ENCODE measurements at places on chromosomes 7 and 10.

DNA sequence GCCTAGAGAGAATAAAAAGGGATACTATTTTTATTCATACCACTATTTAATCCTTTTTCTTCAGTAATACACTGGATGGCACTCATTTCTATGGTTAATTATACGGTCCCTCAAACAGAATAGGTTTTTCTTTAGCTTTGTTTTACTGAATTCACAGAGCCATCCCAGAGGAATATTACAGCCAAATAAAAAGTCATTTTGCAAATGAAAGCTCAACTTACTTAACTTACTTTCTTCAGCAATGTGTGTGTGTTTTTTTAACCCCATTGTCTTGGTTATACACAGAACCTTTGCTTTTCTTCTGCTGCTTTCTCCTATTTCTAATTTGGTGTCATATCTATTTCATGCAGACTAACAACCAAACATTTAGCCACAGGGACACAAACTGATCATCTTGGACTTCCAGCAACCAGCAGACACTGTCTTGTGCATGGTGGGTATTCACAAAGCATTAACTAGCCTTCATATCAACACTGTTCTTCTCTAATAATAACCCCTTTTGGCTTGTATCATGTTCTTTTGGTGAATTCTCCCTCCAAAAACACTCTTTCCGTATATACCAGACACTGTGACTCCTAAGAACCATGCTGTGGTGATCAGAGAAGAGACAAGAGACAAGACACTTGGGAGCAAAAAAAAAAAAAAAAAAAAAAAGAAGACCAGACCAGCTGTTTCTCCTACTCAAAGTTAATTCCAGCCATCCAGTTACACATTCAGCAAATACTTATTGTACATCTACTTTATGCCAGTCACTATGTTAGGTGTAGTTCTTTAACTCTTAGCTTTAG lies 40.4 kb downstream of the PIP4K2A start:
- DNase-seq, result no peak

DNA sequence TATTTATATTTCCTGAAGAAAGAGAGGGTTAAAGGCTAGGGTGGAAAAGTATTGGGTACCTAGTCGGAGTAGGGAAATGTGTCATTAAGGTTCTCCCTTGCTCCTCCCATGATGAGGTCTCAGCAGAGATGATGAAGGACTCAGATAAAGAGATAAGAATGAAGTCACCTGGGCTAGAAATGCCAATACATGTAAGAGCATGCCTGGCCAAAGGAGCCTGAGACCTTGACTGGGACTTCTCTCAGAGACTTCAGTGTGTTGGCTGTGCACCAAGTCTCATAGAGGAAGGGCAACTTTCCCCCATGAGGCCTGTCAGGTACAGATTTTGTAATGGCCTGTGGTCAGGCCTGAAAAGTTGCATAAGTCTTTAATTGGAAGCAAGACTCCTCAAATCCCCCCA lies 361.0 kb upstream of the CDC14C start:
- no peak for DNase-seq

DNA sequence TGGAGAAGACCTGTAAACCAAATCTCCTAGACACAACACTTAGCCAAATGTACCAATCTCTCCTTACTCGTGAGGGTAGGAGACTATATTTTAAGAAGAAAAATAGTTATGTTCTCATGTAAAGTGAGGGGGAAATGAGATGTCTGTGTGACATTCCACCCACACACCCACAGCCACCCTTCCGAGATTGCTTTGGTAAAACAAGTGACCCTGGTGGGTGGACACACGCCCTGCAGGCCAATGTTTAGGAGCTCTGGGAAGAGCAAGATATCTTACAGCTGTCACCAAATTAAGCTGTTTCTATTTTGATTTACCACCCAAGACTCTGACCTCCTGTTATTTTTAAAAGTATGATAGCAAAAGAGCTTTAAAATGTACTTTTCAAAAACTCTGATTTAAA lies 147.2 kb upstream of the PFKP start:
- no peak for DNase-seq

DNA sequence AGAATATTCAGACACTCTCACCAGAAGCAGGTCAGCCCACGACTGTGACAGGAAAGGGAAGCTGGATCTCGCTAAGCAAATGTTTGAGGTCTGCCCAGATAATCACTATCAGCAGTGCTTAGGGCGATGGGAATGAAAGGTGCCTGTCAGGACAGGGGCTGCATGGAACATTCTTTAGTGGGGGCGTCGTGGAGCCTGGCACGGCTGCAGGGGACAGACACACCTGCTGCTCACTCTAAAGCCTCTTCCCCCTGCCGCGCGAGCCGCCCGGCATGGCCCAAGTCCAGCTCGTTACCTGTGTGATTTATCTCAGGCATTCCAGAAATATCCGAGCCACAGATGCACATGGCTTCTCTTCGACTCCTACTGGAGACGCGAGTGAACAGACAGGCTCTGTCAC lies 235.5 kb downstream of the GLRX3 start:
- DNase-seq, result no peak

DNA sequence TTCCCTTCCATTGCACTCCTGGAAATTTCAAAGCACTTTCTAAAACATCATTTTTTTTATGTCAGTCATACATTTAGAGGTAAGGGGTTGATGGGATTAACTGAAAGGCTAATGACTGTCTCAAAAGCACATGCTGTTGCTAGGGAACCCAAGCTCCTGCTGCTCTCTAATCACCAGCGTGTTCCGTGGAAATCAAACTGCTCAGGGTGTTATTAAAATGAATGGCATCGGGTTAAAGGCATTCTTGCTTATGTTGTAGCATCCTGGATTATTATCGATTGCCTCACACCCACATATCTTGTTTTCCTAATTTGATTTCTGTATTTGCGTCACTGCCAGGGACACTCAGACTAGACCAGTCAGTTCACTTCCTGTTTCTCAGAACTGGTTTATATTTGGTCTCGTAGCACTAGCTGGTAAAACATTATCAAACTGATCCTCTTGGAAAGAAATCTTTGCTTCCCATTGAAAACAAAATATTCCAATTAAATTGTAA lies 216.5 kb upstream of the MKLN1 start:
- DNase-seq, result peak; percentile 82

DNA sequence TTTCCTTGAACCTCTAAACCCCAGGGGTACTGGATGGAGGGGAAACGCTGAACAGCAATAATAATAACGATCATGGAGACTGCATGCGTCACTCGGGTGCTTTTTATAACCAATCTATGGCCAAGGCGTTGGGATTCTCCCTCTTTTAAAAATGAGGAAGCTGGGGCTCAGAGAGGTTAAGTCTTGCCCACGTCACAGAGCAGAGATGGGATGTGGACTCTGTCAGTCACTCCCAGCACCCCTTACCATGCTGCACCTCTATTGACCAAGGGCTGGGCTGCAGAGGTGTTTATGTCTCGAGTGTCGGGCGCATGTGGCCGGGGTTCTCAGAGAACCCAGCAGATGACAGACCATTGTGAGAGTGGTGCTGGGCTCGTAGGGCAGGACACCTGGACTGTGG lies 129.9 kb downstream of the CDH23 start:
- DNase-seq, result no peak

DNA sequence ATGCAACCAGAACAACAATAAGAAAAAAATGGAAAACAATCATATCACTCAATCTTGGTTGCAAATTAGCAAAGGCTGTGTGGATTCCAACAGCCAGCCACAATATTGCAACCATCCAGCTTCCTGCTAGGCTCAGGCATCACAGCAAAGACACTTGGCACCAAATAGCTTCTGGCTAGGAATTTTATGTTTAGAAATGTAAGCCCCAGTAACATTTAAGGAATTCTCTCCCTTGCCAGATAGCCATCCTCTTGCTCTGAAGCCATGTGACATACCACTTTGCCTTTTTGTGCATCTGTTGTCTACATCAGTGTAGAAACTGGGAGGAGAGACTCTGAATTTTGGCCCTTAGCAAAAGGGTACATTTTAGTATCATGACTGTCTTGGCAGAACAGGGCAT lies 22.2 kb downstream of the MKX start:
- DNase-seq, result peak; percentile 92

- no peak for DNase-seq
Measured at GRCh38 chr7:55072251-55072650, 53.4 kb downstream of the EGFR start.

DNA sequence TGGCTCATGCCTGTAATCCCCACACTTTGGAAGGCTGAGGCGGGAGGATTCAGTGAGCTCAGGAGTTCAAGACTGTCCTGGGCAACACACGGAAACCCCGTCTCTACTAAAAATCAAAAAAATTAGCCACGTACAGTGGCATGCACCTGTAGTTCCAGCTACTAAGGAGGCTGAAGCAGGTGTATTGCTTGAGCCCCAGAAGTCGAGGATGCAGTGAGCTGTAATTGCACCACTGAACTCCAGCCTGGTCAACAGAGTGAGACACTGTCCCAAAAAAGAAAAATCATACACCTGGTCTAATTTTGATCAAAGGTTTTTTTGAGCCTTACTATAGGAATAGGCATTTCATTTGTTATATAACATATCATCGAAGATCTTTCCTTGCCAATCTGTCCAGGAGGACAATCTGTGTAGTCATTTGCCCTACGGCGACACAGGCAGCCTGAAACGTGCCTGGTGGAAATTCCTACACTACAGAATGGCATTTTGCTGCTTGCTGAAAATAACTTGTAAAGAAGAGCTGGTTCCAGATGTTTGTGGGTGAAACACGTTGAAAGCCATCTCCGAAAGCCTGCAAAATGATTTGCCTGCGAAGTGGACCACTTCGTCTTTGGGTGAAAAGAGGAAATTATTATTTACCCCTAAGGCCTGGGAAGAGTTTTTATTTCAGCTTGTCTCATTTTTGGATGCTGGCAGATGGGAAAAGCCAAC lies 31.3 kb upstream of the GDI2 start:
- DNase-seq, result no peak

GRCh38 chr7:92230547-92230946 lies 15.2 kb downstream of the KRIT1 start:
- DNase-seq, result no peak

DNA sequence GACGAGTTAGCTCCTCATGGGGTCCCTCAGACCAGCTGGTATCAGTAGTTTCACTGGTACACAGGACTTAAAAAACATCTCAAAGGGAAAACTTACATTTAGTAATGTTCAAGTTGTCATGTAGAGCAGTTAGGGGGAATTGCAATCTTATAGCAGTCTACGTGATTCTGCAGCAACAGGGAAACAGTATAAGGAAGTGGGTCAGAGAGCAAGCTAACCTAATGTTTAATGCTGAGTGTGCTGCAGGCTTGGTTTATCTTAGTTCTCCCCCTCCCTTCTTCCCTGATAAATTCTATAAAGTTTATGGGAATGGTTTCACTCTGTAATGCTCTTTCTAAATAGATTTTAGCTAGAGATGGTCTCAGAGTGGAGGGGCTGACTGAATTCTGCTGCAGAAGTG lies 11.3 kb downstream of the SPAM1 start:
- no peak for DNase-seq

GRCh38 chr10:89502549-89502948 lies 32.8 kb downstream of the SLC16A12 start:
- peak; percentile 80 for DNase-seq

GRCh38 chr7:78769481-78770101 lies 683.9 kb downstream of the MAGI2 start:
- no peak for DNase-seq

- DNase-seq, result no peak
Measured at GRCh38 chr10:112442063-112442462, 4.7 kb downstream of the ZDHHC6 start.

DNA sequence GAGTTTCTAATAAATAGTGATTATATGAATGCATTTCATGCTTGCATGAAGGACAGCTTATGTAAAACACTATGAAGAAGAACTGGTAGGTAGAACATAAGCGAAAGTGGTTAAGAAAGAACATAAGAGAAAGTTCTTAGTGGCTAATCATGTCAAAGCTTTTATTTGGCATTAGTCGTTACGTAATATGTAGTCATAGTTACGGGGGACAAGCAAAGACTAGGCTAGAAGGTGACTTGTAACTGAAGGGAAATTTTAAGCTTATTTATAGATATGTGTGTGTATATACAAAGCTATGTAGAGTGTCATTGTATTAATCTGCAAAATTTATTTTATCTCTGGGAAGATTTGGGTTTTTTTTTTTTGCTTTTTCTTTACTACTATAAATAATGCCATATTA lies 36.9 kb downstream of the CAPZA2 start:
- DNase-seq, result no peak

DNA sequence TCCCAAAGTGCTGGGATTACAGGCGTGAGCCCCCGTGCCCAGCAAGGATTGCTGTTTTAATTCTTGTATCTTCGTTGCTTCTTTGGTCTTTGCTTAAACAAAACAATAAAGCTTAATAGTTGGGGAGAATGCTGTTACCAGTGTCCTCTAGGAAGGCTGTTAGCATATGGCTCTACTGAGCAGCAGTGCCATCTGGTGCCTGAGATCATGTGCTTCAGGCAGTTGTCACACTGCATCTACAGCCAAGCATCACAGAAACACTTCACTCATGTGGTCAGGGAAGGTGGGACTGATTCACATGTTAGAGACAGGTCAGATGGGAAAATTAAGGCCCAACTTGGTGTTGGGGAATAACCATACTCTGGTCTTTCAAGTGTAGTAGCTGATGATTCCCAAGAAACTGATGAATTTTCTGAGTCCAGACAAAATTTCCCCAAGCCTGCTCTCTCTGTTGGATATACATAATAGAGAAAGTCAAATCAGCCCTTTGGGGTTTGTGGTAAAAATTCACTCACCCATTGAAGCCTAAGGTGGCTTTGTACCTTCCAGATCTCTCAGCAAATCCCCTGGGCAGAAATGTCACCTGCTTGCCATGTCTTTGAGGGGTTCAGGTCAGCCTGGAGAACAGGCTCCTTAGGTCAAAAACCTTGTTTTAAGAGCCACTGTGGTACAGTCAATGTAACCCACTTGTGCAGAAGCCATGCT lies 28.4 kb downstream of the UBE2D4 start:
- peak; percentile 51 for DNase-seq

DNA sequence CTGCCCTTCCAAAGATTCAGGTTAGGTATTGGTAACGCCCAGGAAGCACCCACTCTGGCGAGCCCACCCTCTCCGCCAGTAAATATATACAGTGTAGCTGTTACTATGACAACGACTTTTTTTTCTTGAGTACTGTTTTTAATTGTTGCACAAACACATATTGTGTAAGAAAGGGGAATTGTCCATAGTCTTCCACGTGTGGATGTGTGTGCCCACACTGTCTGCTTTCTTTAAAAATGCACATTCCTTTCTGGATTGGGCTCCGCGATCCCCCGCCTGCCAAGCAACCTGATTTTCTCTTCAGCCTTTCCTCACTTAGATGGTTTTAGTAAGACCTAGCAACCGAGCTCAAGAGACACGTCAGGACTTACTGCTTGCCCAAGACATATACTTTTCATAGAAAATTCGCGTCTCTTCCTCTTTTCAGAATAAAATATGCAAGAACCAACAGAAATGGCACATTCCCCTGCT lies 247.8 kb downstream of the EBF3 start:
- no peak for DNase-seq

DNA sequence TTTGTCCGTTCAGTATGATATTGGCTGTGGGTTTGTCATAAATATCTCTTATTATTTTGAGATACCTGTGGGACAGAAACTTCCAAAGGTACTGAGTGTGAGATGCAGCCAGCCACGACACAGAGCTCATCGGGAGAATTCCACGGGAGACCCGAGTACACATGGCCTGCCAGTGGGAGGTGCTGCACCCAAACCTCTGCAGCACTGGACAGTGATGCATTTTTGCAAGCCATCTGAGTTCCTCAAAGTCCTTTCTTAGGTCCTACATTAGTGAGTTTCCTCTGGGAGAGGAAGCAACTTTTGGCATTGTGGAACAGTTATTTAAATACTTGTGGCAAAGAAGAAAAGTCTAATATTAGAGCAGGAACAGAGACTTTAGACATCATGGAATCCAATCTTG lies 77.5 kb downstream of the ARID5B start:
- no peak for DNase-seq
